Activated CD4-positive, alpha-beta T cell treated with anti-CD3 and anti-CD28 coated beads, Interleukin-2, amount 50 U/mL, for 24 hours (primary cell): ENCODE measurements at places on chromosomes 5 and 9.

DNA sequence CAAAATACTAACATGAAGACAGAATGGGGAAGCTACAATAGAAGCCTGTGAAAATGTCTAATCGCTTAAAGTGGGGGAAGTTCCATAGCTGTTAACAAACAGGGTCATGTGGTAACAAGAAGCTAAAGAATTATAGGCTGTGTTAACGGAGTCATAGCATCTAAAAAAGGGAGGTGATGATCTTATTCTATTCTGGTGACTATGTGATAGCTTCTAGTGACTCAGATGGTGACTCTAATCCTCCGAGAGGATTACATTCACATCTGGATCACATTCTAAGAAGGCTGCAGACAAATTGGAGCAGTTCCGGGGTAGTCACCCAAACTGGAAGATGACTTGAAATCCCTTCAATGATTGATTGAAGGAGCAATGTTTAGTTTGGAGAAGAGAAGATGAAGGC, 142.1 kb downstream of the LIFR start:
- DNase-seq: no peak

GRCh38 chr9:123322273-123323195, 33.5 kb upstream of the CRB2 start:
- DNase-seq: peak; percentile 39

DNA sequence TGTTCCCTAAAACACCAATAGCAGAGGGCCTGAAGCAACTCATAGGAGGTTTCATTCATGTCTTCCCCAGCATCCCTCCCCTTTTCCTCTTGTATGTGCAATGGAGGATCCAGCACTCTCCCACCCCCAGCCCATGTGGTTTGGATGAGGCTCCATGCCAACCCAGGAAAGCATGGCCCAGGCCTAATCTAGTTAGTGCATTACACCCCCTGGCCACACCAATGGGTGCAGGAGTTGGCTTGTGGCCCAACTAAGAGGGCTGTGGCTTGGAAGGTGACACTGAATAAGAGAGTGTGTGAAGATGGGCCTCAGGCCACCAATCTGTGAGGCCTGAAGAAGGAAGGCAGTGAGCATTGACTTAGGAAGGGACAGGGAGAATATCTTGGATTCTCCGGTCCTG, 70.8 kb upstream of the SMIM23 start:
- DNase-seq: no peak

DNA sequence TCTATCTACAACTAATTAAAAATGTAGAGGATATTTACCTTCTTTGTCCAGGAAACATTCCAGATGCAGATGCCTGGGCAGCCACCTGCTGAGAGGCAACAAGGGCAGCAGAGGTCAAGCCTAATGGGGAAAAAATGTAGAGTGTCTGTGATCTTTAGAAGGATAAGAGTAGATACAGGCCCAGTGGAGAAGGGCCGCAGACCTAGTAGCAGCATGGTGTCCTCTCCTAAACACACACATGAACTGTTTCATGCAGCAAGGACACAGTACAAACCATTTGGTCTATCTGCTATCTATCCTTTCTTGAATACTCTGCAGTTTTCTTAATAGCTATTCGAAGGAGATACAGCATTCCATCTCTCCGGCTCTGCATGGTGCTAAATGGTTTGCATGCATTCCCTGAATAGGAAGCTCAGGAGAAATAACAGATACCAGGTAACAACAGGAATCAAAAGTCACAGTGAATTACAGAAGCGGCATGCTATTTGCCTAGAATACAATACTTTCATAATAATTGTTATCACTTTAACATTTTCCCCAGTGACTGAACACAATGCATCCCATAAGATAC, 107.3 kb downstream of the ZNF608 start:
- DNase-seq: no peak

DNA sequence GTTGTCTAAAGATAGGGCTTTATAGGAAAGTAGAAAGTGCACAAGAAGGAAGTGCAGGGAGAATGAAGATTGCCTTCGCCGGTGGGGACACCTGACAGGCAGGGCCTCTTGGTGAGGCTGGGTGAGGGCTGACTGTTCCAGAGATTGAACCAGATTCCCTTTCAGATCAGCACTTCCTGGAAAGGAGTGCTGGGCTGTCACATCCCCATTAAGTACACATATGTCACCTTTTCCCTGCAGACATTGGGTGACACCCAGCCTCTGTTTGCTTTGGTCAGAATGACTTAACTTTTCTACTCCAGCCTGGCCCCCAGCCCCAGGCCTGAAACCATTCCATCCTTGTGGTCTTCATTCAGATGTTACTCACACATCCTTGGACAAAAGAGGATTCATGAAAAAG, 7.4 kb upstream of the SHROOM1 start:
- no peak for DNase-seq

DNA sequence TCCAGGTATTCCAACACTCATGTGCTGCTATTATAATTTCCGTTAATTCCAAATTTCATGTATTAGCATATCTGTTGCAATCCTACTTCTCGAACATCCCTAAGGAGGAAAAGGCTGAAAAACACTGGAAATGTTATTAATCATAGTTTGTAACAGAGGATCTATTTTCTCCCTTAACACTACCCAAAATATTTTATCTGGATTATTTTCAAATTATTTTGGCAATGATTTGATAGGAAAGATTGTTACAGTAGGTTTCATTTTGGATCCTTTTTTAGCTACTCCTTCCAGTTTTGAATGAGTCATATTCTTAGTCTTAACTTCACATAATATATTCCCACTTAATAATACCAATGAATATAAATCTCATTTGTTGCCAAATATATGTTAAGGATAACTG, 13.9 kb upstream of the NAA35 start:
- DNase-seq: no peak

- DNase-seq: no peak
Measured at GRCh38 chr5:56496581-56497063, 263.5 kb upstream of the ANKRD55 start.
